ENCODE measurements at places on chromosomes 6 and 20. TPM values are rescaled to one million over a fixed set of nuclear protein-coding genes. Genes with fewer than 3 reads are reported as not detected.

ROS1 gene
- total RNA-seq = under 0.01 TPM

SLC22A3 gene
- 0.09 TPM for total RNA-seq

POPDC3 gene
- total RNA-seq = 0.19 TPM

HLA-DRA gene
- not detected for total RNA-seq
